ENCODE measurements at places on chromosomes 2 and 18.

- no peak for DNase-seq
These were observed 173.7 kb downstream of the ACKR3 start for GRCh38 chr2:236743039-236743920.

- DNase-seq: no peak
These were observed 46.7 kb upstream of the ITGA6 start for GRCh38 chr2:172380436-172381274.

- DNase-seq: peak; percentile 71
These were observed 11.4 kb downstream of the ATOH8 start for GRCh38 chr2:85765081-85765731.

- peak; percentile 15 for DNase-seq
These were observed at the start of gene HOXD3 for GRCh38 chr2:176156807-176157498. TSS of gene HOXD3 (plus strand) at chr2:176157307. CDS start at chr2:176169115, 11,808 bp downstream.

- DNase-seq: no peak
These were observed 160.5 kb upstream of the KCNJ3 start for GRCh38 chr2:154537843-154538450.

DNA sequence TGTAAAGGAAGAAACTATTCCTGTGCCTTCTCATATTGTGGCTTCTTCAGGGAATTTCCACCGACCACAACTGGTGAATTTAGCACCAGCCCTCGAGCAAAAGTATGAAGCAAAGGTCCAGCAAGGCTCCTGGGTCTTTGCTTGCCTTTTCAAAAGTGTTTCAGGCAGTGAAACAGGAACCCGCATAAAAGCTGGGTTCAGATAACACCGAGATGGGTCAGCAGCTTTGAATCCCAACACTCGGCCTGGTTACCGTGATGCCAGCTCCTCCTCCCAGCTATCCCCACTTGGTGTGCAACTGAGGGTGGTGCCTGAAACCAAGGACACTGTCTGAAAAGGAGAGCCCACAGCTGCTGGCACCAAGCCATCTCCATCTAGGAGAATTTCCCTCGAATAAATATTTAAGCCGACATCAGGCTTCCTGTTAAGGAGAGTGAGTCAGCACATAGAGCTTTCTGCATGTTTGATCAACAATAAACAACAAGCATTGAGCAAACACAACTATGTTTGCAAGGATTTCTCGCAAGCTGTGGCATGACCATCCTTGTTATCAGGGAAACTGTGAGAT is 69.5 kb downstream of the ANTXR1 start:
- DNase-seq: no peak

DNA sequence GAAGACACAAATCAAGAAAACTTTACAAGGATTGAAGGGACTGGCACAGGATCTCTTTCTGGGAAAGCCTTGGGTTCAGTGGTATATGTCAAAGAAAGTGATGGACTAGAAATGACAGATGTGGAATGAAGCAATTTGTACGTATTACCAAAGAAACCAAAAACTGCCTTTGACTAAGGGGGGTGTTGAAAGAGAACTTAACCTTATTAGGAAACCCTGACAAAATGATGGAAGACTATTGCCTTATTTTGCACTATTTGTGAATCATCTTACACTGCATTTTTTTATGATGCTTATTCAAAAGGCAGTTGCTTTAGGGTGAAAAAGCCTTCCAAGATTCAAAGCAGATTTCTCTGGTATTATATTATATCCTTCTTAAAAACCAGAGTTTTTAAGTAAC is 4.0 kb downstream of the TSGA10 start:
- no peak for DNase-seq

DNA sequence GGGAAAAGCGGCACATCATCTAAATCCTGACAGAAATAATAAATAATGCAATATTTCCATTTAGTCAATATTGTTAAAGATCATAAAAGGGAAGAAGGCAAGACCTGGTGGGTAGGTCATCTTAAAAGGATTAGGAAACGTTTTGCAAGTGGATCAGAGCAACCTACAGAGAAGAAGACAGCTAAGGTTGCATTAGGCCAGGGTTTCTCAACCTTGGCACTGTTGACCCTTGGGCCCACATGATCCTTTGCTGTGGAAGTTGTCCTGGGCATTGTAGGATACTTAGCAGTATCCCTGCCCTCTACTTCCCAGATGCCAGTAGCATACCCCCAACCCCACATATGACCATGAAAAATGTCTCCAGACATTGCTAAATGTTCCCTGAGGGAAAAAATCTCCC is 55.0 kb downstream of the KLF7 start:
- no peak for DNase-seq

GRCh38 chr2:221572821-221573429 is 821 bp upstream of the EPHA4 start:
- DNase-seq: no peak

- DNase-seq: no peak
These were observed 364.0 kb downstream of the GPD2 start for GRCh38 chr2:156800065-156800653.

DNA sequence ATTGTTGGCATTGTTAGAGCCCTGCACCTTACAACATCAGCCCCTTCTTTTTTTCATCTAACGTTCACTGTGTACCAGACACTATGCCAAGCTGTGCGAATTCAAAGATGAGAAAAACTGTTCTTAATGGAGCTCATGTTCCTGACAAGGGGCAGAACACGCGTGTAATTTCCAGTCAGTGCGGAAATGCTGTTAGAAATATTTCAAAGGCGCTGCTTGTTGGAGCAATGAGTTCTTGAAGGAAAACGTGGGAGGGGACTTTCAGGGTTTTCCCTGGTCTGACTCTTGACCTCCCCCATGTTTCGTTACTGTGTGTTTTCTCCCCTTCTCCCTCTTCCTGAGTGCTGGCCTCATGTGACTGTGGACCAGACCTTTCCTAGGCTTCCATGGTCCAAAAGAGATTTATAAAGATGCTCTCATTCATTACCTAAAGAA is 1.5 kb downstream of the MTHFD2 start:
- DNase-seq: no peak

DNA sequence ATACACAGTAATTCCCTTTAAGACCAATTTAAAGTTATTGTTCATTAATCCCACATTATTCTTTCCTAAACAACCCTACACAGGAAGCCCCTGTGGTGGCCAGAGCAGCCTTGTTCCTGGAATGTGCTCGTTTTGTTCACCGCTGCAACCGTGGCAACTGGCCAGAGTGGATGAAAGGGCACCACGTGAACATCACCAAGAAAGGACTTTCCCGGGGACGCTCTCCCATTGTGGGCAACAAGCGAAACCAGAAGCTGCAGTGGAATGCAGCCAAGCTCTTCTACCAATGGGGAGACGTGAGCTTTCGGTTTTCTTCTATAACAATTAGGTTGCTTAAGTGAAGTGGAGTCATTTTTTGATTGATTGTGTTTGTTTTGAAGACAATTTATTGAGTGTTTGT is 101.0 kb downstream of the UNC80 start:
- no peak for DNase-seq

DNA sequence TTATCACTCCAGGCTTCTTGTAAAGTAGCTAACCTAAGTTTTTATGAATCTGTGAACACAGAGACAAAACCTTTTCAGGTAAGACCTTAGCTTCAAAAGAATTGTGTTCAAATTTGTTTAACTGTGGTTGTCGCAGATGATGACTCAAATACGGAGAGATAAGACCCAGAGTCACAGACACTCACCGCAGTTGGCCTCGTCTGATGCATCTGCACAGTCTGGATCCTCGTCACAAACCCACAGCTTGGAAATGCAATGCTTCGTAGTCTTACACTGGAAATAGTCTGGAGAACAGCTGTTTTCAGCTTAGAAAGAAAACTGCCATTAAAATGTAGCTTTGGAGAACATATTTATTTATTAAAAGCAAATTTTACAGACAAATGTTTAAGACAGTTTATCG is 1662.1 kb upstream of the NXPH2 start:
- DNase-seq: no peak

- DNase-seq: no peak
These were observed 176.8 kb downstream of the LOXHD1 start for GRCh38 chr18:46480226-46480625.

DNA sequence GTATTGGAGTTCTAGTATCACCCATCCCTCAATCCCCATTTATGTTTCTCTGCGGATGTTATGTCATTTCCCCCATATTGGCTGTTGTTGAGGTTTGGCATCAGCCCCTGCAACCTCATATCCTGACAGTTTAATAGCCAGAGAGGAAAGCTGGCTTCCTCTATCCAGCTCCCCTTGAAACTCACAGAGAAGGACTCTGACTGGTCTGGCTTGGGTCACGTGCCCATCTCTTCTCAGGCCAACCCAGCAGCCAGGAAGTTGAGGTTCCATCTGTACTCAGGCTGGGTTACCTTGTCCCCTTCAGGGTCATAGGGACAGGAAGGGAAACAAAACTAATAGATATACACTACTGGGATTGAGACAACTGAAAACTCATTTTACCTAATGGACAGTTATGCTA is 148.0 kb upstream of the SLC14A2 start:
- no peak for DNase-seq

DNA sequence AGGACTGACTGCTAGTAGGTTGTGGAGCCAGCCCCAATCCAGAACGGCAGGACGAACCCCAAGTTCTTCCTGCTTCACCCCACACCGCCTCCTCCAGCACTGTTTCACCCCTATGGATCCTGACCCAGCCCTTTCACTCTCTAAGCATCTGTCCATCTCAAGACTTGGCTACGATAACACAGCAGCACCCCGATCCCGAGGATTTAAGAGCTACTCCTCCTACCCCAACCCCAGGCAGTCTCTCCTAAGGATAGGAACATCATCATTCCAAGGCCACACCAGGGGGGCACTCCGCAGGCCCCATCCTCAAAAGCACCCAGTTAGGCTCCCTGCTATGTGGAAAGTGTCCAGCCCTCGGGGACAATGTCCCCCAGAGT is 645 bp downstream of the KCTD18 start:
- DNase-seq: peak; percentile 6

DNA sequence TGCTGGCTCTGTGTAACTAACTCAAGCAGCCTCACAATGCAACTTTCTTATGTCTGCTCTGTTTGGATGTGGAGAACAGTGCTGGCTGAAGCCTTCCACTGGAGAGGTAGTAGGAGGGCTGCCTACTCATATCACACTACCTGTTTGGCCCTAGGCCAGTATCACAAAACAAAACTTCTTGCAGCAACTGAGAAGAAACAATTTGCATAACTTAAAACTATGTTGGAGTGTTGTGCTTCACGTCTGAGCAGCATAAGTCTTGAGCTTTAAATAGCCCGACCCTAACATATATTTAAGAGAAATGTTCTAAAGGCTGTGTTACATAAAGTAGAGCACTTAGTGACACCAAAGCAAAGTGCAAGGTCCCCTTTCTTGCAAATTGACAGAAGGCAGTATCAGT is 204.9 kb upstream of the ACVR2A start:
- DNase-seq: no peak

DNA sequence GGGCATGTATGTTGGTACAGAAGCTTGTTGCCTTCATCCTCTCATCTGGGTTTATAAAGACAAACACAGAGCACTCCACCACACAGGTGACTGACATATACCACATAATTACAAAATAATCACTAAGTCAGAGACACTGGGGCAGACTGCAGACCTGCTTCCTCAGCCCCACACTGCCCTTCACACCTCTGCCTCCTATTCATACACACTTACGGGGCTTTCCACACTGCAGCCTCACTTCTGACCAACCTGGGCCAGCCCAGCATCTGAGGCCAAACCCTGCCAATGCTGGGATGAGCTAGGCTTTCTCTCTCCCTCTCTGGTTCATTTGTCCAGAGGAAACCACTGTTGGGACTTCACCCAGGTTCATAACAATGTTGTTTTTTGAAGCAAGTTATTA is 4.5 kb downstream of the EMX1 start:
- no peak for DNase-seq

DNA sequence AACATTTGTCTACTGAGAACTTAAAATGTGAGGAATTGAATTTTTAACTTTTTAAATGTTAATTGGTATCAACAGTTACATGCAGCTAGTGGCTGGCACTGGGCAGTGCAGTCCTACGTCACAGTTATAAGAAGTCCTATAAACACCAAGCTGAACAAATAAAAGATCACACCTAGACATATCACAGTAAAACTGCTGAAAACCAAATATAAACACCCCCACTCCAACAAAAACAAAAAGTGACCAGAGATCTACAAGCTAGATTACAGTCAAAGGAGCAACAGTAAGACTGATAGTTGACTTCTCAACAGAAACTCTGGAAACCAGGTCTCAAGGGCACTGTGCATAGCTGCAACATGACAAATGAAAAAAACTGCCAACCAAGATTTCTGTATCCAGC is 19.4 kb downstream of the TLK1 start:
- no peak for DNase-seq

- DNase-seq: no peak
These were observed 10.1 kb downstream of the RAMP1 start for GRCh38 chr2:237869343-237870102.

GRCh38 chr2:228352048-228352447 is 170.6 kb upstream of the SPHKAP start:
- DNase-seq: peak; percentile 60

DNA sequence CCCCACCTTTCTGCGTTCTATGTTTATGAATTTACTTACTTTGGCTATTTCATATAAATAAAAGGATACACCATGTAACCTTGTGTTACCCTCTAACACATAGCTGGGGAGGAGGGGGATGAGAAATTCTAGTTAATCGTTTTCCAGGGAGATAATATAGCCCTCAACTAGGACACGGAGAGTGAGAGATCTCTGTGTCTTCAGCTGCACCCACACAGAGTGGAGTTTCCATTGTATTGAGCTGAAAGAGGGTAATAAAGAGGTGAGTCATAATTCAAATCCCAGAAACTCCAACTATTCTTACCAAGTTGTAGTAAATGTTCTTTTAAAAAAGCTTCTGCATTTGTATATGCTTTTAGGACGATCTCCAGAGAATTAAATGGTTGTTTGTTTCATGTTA is 110.1 kb upstream of the SULT1C3 start:
- no peak for DNase-seq

Measured in NCI-H524 (cell line).